ENCODE measurements at places on chromosomes 16 and 17. TPM values are rescaled to one million over a fixed set of nuclear protein-coding genes. Genes with fewer than 3 reads are reported as not detected.

The HES7 gene
- total RNA-seq = 2.0 TPM

The OTOA gene
- total RNA-seq = 0.06 TPM

DNA sequence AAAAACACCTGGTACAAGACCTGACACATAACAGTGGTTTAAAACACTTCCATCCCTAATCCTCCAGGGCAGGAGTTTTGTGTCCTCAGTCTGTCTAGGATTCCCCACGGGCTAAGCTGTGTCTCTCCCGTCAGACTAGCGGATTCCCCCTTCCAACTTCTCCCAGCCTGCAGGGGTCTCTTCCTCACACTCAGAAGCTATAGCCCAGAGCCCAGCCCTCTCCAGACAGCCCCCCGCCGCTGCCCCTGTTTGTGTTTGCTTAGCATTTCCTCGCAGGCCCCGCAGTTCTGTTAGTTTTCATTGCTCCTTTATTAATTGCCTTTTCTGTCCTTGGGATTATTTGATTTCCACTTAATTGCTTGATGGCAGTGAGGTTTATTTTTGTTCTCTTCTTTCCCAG, 91.2 kb downstream of the TMEM132E start:
- no peak for DNase-seq

- DNase-seq = no peak
Measured at GRCh38 chr17:7179317-7180254, at the start of gene ASGR1. Gene ASGR1 (minus strand): TSS chr17:7179370. CDS start chr17:7178563, 807 bp downstream.

DNA sequence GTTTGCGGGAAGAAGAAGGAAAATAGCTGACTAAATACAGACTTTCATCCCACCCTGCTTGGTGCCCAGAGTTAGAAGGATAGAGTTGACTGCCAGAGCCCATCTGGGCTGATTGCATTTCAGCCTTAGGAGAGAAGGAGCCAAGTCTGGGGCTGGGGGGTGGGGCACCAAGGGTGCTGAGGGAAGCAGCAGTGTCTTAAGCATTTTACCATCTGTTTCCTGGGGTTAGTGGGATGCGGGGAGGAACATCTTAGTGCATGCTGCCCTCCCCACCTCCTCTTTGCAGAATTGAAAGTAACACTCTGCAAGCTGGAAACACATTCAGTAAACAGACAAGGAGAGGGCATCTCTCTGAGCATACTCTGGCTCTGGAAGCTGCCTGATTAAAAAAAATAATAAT, 1.5 kb upstream of the ARL5C start:
- DNase-seq = no peak

GRCh38 chr16:12084436-12084835, 107.9 kb downstream of the SNX29 start:
- no peak for DNase-seq

Measured in activated naive CD8-positive, alpha-beta T cell treated with anti-CD3 and anti-CD28 coated beads for 36 hours (primary cell).